ENCODE measurements at places on chromosomes 5 and 9. TPM values are rescaled to one million over a fixed set of nuclear protein-coding genes. Genes with fewer than 3 reads are reported as not detected.

GRCh38 chr5:78586251-78586650 is 62.3 kb downstream of the LHFPL2 start:
- no peak for DNase-seq

DNA sequence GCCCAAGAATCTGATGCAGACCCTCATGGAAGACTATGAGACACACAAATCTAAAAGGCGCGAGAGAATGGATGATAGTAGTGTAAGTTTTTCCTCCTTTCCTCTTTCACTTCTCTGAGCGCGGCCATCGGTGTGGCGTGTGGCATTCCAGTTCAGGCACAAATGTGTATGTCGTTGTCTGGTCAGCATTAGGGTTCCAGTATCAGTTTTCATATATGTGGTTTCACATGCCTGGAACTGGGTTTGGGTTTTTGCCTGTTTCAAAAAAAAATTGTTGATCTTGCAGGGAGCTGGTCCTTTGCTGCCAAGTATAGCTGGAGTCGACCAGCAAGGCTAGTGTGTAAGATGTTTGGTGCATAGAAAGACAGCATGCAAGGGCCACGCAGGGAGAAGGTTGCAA is 51.5 kb downstream of the C9orf152 start:
- no peak for DNase-seq

DNA sequence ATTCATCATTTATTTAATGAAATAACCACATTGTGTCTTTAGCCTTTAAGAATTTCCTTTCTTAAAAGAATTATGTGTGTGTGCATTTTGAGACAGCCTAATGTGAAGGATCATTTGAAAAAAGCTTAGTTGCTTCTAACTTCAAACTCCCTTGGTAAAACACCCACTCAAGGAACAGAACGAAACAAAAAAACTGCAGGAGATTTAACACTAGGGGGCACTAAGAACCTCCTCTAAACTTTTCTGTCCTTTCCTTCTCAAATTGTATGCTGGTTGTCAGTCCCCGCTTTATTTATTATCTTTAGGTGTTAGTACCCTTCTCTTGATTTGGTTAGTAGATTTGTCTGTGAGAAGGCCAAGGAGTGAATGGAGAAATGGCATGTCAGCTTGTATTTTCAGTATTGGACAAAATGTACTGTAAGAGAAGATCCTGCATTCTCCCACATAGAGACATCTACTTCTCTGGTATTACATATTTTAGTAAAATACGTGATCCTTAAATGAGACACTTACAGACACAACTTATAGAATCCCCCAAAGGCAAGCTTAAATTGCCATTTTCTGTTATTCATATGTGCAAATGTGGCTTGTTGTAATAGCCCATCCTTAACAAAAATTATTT is 229.7 kb downstream of the MRPS30 start:
- peak; percentile 55 for DNase-seq

GRCh38 chr5:98631311-98632054 is 142.0 kb upstream of the RGMB start:
- DNase-seq: no peak

DNA sequence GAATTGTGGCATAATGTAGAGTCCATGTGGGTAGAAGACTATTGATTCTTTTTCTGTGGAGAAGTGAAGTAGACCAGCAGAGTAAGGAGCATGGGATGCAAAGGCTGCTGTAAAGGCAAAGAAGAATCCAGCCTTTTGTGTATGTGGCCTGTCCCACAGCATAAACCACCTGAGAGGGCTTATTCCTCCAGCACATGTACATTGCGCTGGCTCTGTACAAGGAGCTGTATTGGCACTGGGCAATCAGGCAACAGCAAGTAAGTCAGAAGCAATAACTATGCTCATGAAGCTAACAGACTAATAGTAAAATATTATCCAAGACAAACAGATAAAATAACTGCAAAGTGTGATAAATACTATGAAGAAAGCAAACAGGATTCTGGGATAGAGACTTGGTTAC is 86.2 kb downstream of the LURAP1L start:
- no peak for DNase-seq

DNA sequence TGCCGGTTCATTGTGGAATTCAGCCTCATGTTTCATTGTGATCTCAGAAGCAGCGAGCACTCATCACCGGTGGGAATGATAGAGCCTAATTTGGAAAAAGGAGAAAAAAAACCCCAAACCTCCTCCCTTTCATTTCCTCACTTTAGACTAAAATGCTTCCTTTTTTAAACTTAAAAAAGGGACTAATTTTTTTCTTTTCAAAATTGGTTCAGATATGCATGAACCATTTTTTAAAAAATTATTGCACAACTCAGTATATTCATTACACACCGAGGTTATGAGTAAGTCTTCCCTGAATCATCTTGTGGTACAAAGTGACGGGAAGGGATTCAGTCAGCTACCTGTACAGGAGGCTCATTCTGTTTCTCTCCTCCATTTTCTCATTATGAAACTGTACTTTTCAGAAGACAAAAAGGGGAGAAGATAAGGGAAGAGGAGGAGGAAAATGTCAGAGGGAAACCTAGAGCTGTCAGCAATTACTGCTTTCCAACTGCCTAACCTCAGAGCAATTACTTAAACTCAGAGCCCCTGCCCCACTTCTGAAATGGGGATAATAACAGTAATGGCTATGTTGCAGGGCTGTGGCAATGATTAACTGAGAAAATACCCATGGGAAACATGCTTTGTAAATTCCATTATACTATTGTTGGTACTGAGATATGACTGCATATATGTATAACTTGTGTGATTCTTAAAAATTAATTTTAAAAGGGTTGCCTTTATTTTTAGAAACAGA is 24.0 kb downstream of the GALNT10 start:
- no peak for DNase-seq

Gene FOXI1
- not detected for total RNA-seq

Gene CCDC171
- 3.8 TPM for total RNA-seq

All from lung (tissue), 17 donors.